Stimulated activated CD4-positive, alpha-beta T cell treated with anti-CD3 and anti-CD28 coated beads, Interleukin-1b, Interleukin-23, amount 100 ng/mL, for 1 hour (primary cell): ENCODE measurements at places on chromosomes 12 and 14.
A peak's percentile ranks its signal among the peaks of the same experiment; 100 is the strongest.

- no peak for DNase-seq
Observed at GRCh38 chr12:25690996-25691864, 138.1 kb upstream of the LMNTD1 start.

GRCh38 chr12:70534466-70534865 lies 102.8 kb downstream of the PTPRB start:
- DNase-seq, result no peak

DNA sequence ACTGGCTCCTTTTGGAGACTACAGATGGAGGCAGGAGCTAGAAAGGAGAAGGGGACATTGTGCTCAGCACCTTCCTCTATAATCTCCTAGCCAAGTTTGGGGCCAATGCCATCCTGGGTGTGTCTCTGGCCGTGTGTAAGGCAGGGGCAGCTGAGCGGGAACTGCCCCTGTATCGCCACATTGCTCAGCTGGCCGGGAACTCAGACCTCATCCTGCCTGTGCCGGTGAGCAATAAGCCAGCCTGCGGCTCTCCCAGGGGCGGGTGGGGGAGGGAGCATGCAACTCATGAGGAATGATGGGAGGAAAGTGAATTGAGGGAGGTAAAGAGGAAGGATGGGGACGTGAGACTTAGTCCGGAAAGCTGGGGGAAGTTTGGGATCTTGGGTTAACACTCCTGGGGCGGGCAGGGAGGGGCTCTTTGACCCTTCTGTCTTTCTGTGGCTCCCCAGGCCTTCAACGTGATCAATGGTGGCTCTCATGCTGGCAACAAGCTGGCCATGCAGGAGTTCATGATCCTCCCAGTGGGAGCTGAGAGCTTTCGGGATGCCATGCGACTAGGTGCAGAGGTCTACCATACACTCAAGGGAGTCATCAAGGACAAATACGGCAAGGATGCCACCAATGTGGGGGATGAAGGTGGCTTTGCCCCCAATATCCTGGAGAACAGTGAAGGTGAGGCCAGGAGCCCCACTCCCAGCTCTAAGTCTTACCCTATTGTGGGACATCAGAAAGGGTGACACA lies 3.3 kb downstream of the ENO2 start:
- DNase-seq, result no peak

DNA sequence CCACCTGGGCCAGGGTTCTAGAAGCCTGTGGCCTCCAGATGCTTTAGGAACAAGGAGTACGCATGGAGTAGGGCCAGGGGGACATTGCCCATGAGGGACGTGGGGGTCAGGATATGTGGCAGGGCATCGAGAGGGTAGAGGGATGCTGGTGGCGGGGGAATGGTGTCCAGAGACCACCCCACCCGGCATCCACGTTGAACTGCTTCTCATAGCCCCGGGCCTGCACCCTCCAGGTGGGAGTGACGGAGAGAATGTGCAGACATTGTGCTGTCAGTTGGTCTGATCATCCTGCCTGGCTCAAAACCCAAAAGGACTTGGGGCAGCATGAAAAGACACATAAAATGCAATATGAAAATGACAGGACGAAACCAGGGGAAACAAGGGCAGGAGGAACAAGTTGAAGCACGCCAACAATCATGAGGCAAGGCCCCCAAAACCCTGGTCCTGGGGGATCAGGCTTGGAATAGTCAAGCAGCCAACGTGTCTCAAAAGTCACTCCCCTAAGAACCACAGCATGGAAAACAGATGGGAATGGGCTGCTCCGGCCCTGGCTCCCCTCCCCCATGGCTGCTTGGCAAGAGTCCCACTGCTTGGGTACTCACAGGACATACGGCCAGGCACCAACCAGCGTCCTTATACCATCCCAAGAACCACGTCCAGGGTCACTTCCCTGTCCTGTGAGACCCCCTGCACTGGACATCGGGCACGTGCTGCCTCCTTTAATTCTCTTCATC lies 117.9 kb downstream of the DICER1 start:
- DNase-seq, result no peak

DNA sequence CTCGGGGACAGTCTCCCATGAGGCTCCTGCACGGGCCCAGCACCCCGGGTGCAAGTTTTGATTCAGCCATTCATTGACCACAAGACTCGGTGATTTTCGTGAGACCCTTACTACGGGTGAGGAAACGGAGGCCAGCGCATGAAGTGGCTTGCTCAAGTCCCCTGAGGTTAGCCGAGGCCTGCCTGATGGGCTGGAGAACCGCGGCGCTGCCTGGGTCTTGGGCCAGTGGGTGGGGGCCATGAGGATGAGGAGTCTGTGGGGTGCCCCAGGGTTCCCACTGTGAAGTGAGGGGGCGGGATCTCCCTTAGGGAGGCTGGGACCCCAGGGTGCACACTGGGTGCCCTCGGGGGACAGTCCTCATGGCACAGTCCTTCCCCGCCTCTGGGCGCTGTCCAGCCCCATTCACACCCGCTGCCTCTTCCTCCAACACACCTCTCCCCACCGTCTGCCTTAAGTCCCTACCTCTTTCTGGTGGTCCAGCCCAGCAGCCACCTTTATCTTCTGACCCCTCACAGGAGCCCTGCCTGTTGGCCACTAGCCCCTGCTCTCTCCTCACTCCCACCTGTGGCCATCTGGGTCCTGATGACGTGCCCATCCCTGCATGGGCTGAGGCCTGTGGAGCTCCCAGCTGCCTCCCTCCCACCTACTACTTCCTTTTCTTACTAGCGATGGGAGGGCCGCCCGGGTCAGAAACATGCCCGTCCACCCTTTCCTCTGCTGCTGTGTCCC lies 16.3 kb downstream of the BEGAIN start:
- DNase-seq, result no peak

- DNase-seq, result no peak
Observed at GRCh38 chr14:102975662-102976061, 53.2 kb downstream of the AMN start.

DNA sequence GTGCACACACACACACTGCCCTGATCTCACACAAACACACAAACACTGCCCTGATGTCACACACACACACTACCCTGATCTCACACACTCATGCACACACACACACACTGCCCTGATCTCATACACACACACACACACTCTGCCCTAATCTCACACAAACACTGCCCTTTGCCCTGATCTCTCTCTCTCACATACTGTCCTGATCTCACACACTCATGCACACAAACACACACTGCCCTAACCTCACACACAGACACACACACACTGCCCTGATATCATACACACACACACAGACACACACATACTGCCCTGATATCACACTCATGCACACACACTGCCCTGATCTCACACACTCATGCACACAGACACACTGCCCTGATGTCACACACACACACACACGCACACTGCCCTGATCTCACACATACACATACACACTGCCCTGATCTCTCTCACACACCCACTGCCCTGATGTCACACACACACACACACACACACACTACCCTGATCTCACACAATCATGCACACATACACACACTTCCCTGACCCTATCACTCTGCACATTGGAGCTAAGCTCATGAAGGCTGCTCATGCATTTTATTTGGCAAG lies 97.6 kb upstream of the DIO3 start:
- no peak for DNase-seq

- DNase-seq, result no peak
Observed at GRCh38 chr14:79480212-79480611, 731.1 kb downstream of the DIO2 start.

- no peak for DNase-seq
Observed at GRCh38 chr12:243381-243780, 19.3 kb downstream of the SLC6A13 start.

- no peak for DNase-seq
Observed at GRCh38 chr14:42316693-42317092, 710.0 kb downstream of the LRFN5 start.

GRCh38 chr14:57987596-57988300 lies 121.9 kb upstream of the SLC35F4 start:
- no peak for DNase-seq

DNA sequence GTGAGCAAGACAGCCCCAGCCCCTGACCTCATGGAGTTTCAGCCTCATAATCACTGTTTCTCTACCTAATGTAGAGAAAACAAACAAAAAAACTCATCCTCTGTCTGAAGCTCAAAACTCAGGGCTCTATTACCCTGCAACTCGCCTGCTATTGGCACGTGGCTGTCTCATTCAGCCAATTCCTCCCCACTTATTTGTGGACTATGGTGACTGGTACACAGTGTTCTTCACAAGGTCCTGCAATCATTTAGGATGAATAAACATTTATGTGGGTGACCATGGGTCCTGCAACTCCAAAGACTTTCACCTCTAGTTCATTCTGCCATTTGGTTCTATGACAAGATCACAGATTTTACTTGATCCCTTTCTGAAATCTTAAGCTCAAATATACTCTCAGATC lies 4.7 kb downstream of the PPP2R3C start:
- DNase-seq, result no peak

GRCh38 chr12:64452559-64453329 lies 824 bp downstream of the TBK1 start:
- DNase-seq, result no peak

- peak; percentile 40 for DNase-seq
Observed at GRCh38 chr14:72948481-72949138, 22.3 kb downstream of the DCAF4 start.

GRCh38 chr12:128789356-128789929 lies 34.3 kb downstream of the SLC15A4 start:
- DNase-seq, result no peak

- DNase-seq, result no peak
Observed at GRCh38 chr12:124745891-124746570, 117.6 kb downstream of the SCARB1 start.

DNA sequence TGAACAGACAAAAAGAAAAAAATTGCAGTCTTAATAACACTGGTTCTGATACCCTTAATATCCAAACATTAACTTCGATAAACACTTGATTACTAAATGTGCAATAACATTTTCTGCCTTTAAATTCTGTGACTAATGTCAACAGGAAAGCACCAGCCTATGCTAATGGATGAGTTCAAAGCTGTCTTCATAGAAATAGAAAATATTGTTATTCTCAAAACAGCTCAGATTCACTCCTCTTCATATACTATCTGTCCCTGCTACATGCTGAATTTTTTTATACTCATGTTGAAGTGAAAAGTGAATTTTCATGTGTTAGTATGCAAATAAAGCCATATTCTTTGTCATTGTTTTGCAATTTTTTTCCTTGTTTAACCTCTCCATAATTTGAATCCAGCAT lies 13.9 kb downstream of the TAS2R43 start:
- DNase-seq, result no peak

DNA sequence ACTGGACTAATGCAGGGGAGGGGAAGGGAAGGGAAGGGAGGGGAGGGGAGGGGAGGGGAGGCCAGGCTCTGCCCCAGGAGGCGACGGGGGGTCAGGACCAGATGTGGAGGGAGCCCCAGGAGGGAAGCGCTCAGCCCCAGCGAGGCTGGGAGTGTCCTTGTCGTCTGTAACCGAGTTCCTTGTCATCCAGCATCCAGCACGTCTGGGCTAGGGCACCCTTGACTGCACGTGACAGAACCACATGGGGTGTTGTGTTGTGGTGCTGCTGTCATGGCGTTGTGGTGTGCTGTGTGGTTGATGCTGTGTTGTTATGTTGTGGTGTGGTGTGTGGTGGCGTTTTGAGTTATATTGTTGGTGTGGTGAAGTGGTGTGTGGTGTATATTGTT lies 28.4 kb upstream of the SFSWAP start:
- no peak for DNase-seq

GRCh38 chr14:50334211-50334610 lies 22.1 kb downstream of the DMAC2L start:
- no peak for DNase-seq

- DNase-seq, result no peak
Observed at GRCh38 chr12:52168019-52168717, 23.6 kb downstream of the KRT80 start.

- DNase-seq, result no peak
Observed at GRCh38 chr12:105539735-105540134, 209.2 kb downstream of the C12orf75 start.

- DNase-seq, result peak; percentile 58
Observed at GRCh38 chr14:92680781-92681650, 67.4 kb downstream of the LGMN start.

- DNase-seq, result no peak
Observed at GRCh38 chr12:26869908-26870459, 37.0 kb upstream of the ITPR2 start.

GRCh38 chr14:86654558-86655184 lies 1124.7 kb downstream of the FLRT2 start:
- DNase-seq, result no peak

DNA sequence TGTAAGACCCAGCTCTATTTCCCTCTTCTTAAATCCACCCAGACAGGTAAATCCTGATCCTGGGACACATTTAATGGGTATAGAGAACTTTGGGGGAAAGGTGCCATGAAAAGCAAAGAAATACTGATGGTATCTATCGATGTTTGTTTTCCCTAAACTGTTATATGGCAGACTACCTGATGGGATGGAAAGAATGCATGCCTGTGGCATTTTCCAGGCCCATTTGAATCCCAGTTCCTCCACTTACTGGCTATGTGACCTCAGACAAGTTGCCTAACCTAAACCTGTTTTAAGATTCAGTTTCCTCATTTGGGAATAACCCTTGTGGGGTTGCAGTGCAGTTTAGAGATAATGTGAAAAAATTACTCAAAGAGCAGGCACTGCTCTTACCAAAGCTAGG lies 404.5 kb downstream of the FUT8 start:
- no peak for DNase-seq

GRCh38 chr14:89957791-89958190 lies 2.1 kb downstream of the TDP1 start:
- no peak for DNase-seq

DNA sequence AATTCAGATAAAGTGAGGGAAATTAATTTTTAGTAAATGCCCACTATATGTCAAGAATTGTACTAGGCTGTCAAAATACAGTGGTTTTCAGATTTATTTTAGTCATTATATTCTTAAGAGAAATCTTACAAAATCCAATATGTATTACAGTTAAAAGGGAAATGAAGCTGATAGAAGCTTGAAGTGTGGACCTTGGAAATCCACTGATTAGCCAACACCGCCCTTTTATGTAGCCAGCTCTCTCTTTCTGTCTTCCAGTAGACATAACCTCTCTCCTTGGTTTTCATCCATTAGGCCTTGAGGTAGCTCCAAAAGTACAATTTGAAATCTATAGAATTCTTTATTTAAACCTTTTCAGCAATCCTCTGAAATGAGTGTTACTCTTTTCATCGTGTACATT lies 63.2 kb downstream of the USP15 start:
- no peak for DNase-seq

DNA sequence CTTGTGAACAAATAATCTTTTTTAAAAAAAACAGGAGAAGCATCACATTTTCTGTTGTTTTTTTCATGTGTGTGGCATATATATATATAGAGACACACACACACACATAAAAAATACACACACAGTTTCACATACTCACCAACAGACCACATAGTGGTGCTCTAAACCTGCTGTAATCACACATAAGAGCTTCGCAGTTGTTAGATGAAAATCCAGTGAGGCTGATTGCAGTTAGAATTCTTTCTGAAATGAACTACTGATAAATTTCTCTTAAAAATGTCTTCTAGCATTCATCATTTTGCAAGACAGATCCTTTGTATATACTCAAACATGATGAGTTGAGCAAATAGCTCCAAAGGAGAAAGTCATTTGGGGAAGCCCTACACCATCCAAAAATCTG lies 434.3 kb upstream of the STXBP6 start:
- DNase-seq, result no peak

- DNase-seq, result no peak
Observed at GRCh38 chr12:116631619-116632018, 72.4 kb downstream of the MAP1LC3B2 start.

- peak; percentile 38 for DNase-seq
Observed at GRCh38 chr14:100159094-100159864, at the start of gene DEGS2. DEGS2 (minus strand) TSS chr14:100159645; CDS start chr14:100159587, 58 bp downstream.
